ENCODE measurements at places on chromosomes 7 and 10. TPM values are rescaled to one million over a fixed set of nuclear protein-coding genes. Genes with fewer than 3 reads are reported as not detected.

ADAM12 gene
- total RNA-seq: under 0.01 TPM

TBXAS1 gene
- total RNA-seq: 121 TPM

ICA1 gene
- 14.0 TPM for total RNA-seq

CRYGN gene
- total RNA-seq: not detected

TFEC gene
- 26.4 TPM for total RNA-seq
